ENCODE measurements at places on chromosomes 11 and 22. TPM values are rescaled to one million over a fixed set of nuclear protein-coding genes. Genes with fewer than 3 reads are reported as not detected.

DNA sequence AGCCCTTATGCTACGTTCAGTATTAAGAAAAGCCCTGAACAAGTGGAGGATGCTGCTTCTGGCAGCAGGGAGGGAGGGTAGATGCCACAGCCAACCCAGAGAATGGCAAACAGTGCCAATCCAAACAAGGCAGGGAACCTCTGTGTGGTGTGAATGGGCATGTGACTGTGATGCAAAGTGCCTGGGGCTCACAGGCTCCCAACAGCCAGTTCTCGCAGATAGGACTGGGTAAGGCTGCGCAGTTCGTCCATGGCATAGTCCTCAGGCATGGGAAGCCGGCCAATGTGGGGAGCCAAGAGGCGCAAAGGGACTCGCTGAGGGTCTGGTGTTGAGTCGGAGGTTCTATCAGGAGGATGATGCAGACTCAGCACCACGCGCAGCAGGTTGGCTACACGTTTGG, 4.8 kb upstream of the CHRNA10 start:
- DNase-seq, result no peak

DNA sequence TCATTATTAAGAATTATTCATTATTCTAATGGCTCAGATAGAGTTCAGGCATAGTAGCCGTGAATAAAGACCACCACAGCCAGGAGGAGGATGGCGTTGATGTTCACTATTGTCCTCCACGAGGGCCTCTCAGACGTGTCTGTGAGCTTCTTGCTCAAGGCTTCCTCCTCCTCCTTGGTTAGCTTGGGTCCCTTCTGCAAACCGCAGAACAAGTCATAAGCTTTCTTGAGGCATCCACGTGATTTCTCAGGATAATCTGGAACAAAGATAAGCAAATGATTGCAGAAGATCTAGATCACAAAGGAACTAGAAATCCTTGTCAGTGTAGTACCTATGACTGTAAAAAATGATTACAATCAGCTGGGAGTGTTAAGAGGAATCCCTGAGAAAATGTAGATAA, 13.6 kb upstream of the RFPL2 start:
- DNase-seq, result no peak

The C11orf91 gene
- total RNA-seq, result 1.3 TPM

DNA sequence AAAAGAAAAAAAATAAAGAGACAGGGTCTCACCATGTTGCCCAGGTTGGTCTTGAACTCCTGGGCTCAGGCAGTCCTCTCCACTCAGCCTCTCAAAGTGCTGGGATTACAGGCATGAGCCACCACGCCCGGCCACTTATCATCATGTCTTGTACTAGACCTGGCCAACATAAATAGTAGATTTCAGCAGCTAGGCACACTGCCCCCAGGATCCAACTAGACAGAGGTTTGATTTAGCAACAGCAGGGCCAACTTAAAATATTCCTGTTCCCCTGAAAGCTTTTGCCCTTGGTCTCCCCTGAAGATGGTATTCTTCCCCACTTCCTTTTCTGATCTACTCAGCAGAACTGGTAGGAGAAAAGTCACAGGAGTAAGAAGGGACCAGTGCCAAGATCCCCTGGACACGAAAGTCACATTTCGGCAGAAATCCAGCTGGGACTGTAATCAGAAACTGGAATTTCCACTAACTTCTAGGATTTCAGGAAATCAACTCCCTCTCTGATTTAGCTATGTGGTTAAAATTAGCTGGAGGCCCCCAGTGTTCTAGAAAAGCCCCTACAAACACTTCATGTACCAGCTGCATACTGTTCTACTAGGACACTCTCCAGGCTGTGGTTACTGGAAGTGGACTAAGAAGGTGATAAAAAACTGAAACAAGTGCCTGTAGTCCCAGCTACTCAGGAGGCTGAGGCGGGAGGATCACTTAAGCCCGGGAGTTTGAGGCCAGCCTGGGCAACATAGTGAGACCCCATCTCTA, 8.9 kb upstream of the PPP2R1B start:
- DNase-seq, result no peak

- no peak for DNase-seq
These were observed 178.8 kb upstream of the MTMR2 start for GRCh38 chr11:96102664-96103078.

GRCh38 chr11:110409174-110409573, 20.6 kb upstream of the FDX1 start:
- DNase-seq, result no peak

DNA sequence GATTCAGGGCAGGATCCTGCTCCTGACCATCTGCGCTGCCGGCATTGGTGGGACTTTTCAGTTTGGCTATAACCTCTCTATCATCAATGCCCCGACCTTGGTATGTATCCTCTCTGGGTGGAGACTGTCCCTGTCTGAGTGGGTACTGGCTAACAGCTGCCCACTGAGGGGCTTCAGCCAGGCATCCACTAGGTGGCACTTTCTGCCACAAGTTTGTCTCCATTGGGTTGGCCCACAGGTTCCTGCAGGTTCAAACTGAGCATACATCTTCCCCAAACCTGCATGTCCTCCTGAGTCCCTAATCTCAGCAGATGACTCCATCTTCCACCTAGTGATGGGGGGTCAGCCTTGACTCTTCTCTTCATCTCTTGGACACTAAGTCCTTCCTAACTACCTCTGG, 4.4 kb downstream of the SLC2A11 start:
- no peak for DNase-seq

GRCh38 chr22:33163815-33164214, 105.6 kb upstream of the SYN3 start:
- no peak for DNase-seq

- no peak for DNase-seq
These were observed 919.1 kb downstream of the TBC1D22A start for GRCh38 chr22:47681411-47682165.

The OR8D4 gene
- not detected for total RNA-seq

- no peak for DNase-seq
These were observed 309.8 kb downstream of the TTC28 start for GRCh38 chr22:28369854-28370253.

The ARHGAP20 gene
- 0.05 TPM for total RNA-seq

GRCh38 chr11:116046127-116046526, 541.9 kb upstream of the CADM1 start:
- no peak for DNase-seq

GRCh38 chr11:118120793-118121192, 31.8 kb downstream of the SCN4B start:
- no peak for DNase-seq

GRCh38 chr22:31144223-31144622, 3.9 kb upstream of the PLA2G3 start:
- DNase-seq, result no peak

DNA sequence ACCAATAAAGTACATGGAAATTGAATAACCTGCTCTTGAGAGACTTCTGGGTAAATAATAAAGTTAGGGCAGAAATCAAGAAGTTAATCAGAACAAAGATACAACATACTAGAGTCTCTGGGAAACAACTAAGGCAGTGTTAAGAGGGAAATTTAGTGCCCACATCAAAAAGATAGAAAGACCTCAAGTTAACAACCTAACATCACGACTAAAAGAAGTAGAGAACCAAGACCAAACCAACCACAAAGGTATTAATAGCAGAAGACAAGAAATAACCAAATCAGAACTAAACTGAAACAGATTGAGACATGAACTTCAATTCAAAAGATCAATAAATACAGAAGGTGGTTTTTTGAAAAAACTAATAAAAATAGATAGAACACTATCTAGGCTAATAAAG, 140.7 kb downstream of the JRKL start:
- DNase-seq, result no peak

- DNase-seq, result no peak
These were observed 15.7 kb upstream of the NXPE4 start for GRCh38 chr11:114610984-114611944.

DNA sequence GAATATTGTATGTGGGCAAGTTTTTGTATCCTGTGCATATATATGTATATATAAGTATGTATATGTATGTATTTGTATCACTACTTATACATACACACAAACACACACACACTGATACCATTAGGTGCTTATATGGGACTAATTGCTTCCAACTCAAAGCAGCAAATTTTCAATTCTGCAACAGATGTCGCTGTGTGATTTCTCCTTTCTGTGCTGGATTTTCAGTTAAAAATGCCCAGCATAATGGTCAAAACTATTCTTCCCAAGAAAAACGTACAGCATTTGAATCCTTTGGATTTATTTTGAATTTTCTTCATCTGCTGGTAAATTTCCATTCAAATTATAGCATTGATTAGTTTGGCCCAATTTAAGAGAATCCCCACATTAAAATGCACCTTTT, 4.3 kb downstream of the CADM1 start:
- no peak for DNase-seq

The SLC22A25 gene
- total RNA-seq, result not detected
